ENCODE measurements at places on chromosomes 4 and X. TPM values are rescaled to one million over a fixed set of nuclear protein-coding genes. Genes with fewer than 3 reads are reported as not detected.
A peak's percentile ranks its signal among the peaks of the same experiment; 100 is the strongest.

GRCh38 chrX:111581086-111581485 is 69.6 kb downstream of the SERTM2 start:
- no peak for DNase-seq

- no peak for DNase-seq
Observed at GRCh38 chrX:9326369-9326768, 138.5 kb upstream of the TBL1X start.

- DNase-seq = no peak
Observed at GRCh38 chrX:2342281-2342688, 158.5 kb downstream of the DHRSX start.

GRCh38 chrX:134758652-134759051 is 100.4 kb upstream of the PLAC1 start:
- DNase-seq = no peak

The SASH3 gene
- polyA plus RNA-seq = not detected

DNA sequence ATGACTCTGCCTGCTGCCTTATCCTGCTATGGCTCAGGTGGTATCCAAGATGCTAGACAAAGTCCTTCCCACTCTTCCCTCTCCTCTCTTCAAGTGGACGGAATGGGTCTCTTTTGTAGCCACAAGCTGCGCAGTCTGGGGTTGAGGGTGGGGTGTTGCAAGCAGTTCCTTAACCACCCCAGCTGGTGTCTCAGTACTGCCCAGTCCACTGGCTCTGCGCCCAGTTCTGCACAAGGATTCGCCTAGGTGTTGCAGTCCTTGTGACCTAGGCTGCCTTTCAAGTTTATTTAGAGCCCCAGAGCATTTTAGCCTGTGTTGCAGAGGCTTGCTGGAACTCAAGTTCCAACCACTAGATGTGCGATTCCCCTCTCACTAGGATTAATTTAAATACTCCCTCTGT is 120.7 kb downstream of the NEXMIF start:
- DNase-seq = no peak

GRCh38 chr4:53013873-53014775 is 152.0 kb downstream of the RASL11B start:
- DNase-seq = no peak

The UGT2B11 gene
- polyA plus RNA-seq = not detected

DNA sequence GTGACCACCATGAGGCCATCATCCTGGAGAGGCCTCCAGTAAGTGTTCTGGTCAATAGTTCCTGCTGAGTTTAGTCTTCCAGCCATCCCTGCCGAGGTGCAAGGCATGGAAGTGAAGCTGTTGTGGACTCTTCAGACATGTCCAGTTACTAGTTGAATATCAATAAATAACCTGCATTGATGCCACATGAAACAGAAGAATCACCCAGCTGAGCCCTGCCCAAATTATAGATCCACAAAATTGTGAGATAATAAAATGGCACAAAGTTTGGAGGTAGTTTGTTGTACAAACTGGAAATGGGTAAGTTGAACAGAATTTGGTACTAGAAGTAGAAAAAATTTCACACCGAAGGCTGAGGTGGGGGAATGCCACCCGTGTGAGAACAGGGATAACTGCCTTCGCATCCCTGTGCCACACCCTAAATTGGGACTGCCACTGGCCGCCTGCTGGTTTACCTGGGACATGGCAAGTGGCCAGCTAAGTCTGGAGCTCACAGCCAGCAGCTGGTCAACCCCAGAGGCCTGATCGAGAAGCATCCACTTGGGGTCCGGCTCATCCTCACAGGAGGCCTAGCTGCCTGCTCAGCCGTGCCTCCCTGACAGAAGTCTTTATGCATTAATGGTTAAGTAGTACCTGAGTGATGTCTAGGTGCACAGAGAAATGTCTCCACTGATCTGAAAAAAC is 184.5 kb downstream of the SPRY1 start:
- no peak for DNase-seq

- DNase-seq = no peak
Observed at GRCh38 chr4:110669663-110670062, 46.8 kb upstream of the PITX2 start.

DNA sequence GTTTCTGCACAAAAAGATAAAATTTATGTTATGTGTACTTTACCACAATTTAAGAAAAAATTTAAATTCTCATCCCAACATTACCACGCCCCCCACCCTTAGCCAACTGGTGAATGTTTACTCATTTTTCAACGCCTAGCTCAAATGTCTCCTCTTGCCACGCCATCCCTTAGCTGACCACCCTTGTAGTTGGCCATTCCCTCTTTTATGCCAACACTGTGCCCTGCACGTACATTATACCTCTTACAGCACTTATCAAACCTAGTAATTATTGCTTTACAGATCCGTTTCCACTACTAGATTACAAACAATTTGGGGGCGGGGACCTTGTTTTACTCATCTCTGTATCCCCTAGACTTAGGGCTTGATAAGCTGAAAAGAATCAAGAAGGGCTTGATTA is 644 bp downstream of the ERCC6L start:
- no peak for DNase-seq

- DNase-seq = no peak
Observed at GRCh38 chr4:181946902-181947301, 296.3 kb upstream of the TENM3 start.

- DNase-seq = no peak
Observed at GRCh38 chr4:7922466-7922865, 17.2 kb downstream of the AFAP1 start.

- peak; percentile 48 for DNase-seq
Observed at GRCh38 chr4:72505314-72505744, 63.7 kb downstream of the ADAMTS3 start.

The MAGEA2B gene
- polyA plus RNA-seq = 29.5 TPM

DNA sequence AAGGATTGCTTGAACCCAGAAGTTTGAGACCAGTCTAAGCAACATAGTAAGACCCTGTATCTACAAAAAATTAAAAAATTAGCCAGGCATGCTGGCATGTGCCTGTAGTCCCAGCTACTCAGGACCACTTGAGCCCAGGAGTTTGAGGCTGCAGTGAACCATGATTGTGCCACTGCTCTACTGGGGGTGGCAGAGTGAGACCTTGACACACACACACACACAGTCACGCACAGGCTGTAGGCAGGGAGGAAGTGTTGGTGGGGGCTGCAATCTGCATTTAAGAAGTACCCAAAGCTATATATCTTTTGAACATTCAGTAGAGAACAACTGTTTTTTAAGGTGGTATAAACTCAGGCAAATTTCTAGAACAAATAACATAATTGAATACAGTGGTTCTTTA is 7.2 kb downstream of the SCRG1 start:
- DNase-seq = no peak

DNA sequence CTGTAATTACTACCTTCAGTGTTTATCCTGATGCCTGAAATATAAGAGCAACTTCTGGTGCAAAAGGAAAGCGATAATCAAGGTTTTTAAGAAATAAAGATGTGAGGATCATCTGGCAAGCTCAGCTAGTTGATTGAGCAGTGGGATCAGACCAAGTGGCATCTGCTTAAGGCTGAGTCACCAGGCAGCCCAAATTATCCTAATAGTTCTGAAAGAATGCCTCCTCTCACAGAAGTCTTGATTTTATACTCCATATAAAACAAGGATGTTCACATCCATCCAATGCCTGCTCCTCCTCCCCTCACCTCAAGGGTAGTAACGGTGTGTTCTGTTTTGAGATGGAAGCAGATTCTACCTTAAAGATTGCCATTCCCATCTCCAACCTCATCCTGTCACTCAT is 134.5 kb upstream of the RASGEF1B start:
- DNase-seq = no peak

- no peak for DNase-seq
Observed at GRCh38 chr4:183262776-183263100, 57.3 kb downstream of the CLDN22 start.

The ATOH1 gene
- polyA plus RNA-seq = not detected

GRCh38 chr4:151553874-151554273 is 144.9 kb downstream of the FHIP1A start:
- DNase-seq = no peak

- DNase-seq = no peak
Observed at GRCh38 chrX:7542587-7543380, 300.2 kb upstream of the VCX start.

GRCh38 chrX:46739736-46740135 is 19.2 kb downstream of the SLC9A7 start:
- DNase-seq = no peak

The HAND2 gene
- polyA plus RNA-seq = 106 TPM

DNA sequence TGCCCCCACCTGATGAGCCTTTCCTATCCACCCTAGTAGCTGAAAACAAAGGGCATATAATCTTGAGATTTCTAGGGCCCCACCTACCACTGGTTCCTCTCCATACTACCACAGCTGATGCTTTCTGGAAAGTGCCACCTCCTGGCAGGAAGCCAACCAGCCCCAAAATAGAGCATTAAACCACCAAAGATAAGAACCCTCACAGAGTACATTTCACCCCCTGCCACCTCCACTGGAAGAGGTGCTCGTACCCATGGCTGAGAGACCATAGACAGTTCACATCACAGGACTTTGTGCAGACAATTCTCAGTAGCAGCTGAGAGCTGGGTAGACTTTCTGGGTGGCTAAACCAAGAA is 94.1 kb downstream of the IRS4 start:
- DNase-seq = no peak

- DNase-seq = no peak
Observed at GRCh38 chrX:129013574-129013973, 509.7 kb downstream of the SMARCA1 start.

DNA sequence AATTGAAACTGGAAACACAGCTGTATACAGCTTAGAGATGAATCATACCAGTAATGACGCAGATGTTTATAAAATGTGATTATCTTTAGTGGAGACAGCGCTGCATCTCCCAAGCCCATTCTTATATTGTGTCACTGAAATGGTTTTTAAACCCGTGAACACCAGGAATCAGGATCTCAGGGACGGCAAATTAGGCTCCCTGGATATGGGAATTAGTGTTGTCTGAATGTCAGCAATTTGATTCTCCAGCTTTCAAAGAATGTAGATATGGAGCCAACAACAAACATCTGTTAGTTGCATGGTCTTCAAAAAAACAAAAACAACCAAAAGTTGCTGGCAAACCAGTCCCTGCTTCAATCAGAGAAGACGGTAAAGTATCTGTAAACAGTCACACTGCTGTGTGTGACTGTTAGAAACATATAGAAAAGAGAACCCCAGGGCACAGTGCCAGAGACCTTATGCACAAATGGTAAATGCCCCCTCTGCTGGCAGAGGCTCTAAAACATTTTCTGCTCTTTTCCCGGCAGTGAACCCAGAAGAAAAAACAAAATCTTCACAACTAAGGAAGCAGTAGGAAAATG is 351.9 kb upstream of the FTHL17 start:
- peak; percentile 43 for DNase-seq

The USP17L18 gene
- polyA plus RNA-seq = not detected

DNA sequence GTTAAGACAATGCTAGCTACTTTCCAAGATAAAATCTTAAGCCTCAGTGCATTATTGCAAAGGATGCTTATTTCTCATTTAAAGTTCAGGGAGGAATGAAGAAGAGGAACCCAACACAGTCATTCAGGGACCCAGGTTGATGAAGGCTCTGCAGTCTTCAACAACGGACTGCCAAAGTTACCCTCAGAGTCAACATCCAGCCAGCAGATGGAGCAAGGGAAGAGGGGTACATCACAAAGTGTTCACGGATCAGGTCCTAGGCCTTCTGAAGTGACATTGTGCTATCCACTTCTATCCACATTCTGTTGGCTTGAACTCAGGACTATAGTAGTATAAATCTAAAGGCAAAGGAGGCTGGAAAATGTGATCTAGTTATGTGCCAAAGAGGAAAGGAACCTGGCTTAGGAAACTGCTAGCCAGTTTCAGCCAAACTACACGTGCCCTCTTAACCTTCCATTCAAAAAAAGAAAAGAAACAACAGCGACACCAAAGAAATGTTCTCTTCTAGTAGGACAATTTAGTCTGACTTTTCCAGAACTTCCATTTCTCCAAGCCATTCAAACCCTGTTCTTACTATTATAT is 28.8 kb downstream of the NKX6-1 start:
- no peak for DNase-seq

DNA sequence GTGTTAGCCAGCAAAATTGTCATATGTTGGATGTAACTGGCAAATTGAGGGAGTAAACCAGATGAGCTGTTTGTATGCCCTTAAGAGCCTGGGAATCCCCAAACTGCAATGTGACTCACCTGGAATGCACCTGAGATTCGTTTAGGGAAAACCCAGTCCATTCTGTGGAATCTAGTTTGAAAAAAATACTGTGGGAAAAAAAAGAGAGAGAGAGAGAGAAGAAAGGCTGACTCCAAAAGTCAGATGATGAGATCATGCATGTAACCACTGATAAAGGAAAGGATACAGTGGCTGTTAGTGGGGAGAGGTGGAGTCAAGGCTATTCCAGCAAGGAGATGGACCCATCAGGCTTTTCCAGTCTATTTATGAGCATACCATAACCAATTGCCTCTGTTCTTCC is 48.5 kb downstream of the SLC9A7 start:
- DNase-seq = no peak

The AGTR2 gene
- not detected for polyA plus RNA-seq

- no peak for DNase-seq
Observed at GRCh38 chr4:3514806-3515501, 17.3 kb downstream of the LRPAP1 start.

DNA sequence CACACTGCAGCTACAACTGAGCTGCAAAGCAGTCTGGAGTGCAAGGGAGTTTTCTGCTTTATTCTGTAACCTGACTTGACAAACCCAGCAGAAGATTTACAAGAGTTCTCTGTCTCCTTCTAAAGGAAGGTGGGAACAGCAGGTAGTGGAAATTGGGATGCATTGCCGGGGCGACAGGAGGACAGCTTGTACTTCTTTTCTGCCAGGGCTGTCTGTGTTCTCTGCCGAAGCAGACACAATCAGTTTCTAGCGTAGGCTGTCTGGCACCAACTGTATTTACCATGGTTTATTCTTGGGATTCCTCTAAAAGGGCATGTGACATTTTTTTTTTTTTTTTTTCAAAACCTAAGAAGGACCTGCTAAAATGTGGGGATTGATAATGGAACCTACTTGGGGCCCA is 190.8 kb upstream of the GK2 start:
- no peak for DNase-seq

DNA sequence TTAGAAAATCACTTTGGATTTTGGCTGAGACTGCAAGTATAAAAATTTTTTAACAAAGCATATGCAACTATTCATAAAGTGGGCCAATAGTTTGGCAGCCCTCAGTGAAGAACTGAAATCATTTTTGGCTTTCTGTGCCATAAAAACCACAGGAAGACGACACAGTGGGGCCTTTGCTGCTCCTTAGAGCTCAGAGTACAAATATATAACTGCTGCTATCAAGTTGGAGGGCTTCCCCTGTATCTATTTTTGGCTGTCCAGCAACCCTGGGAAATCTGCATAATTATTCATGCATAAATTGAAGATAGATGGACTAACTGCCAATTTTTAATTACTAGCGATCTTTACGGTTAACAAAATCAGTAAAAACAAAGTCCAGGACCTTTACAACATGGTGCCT is 51.5 kb upstream of the FTHL17 start:
- no peak for DNase-seq

- no peak for DNase-seq
Observed at GRCh38 chr4:122914938-122915337, 7.5 kb downstream of the NUDT6 start.

The GPC3 gene
- polyA plus RNA-seq = 1.4 TPM

- peak; percentile 69 for DNase-seq
Observed at GRCh38 chr4:105520819-105521790, 31.3 kb upstream of the ARHGEF38 start.

Data from SK-N-SH (cell line).